ENCODE measurements at places on chromosomes 12 and 14.
A peak's percentile ranks its signal among the peaks of the same experiment; 100 is the strongest.

- peak; percentile 55 for DNase-seq
Observed at GRCh38 chr14:68380329-68380741, 412.5 kb downstream of the ZFP36L1 start.

GRCh38 chr14:37083599-37083998, 88.8 kb downstream of the SLC25A21 start:
- DNase-seq: no peak

GRCh38 chr12:71438670-71439361, 782 bp upstream of the LGR5 start:
- no peak for DNase-seq

- DNase-seq: no peak
Observed at GRCh38 chr12:102465762-102466560, 14.4 kb downstream of the IGF1 start.

DNA sequence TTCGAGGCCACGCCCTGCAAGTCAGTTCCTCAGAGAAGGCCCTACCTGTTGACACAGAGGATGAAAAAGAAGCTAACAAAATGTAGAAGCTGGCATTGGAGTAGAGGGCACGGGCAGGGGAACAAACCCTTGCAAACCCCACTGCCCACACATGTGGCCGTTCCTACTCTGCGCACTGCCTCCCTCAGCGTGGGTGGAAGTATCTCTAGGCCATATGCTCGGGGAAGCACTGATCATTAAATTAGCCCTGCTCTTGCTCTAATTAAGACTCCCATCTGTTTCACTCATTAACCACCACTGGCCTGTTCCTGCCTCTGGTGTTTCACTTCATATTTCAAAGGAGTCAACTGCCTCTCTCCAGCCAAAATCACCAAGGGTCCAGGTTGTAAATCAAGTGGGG, 201.2 kb upstream of the SFSWAP start:
- DNase-seq: no peak

DNA sequence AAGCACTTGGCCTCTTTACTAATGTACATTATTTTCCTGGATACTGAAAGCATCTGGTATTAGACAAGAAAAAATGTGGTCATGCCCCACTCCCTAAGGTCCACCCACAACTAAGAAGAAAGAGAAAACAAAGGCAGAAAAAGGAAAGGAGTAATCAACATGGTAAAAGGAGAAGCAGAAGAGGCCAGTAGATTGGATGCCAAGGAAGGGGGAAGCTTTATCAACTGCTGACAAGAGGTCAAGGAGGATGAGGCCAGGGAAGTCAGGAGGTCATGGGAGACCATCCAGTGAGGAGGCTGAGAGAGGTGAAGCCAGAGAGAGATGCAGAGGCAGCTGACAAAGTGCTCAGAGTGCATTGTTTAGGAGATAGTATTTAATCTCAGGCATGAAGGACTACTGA, 383.5 kb downstream of the ZFP36L1 start:
- DNase-seq: no peak

GRCh38 chr14:102683399-102684297, 91.2 kb downstream of the RCOR1 start:
- no peak for DNase-seq

DNA sequence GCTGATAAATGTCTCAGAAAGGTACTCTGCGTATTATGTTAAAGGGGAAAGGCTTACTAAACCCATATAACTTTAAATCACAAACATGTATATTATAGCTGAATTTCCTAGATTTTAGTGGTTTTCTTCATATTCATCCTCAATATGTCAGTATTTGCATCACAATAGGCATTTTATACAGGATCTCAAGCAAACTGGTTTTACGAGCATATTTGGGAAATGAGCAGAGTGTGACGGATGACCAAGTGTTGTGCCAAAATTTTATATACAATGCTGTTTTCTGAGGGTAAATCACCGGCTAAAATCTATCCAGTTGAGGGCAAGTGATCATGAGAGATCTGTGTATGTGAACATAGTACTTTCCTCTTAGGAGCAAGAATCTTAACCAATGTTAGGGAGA, 8.4 kb downstream of the CPM start:
- DNase-seq: no peak

GRCh38 chr12:27967551-27968054, 4.9 kb downstream of the PTHLH start:
- peak; percentile 75 for DNase-seq

GRCh38 chr14:47438650-47439140, 236.7 kb downstream of the MDGA2 start:
- DNase-seq: peak; percentile 65

DNA sequence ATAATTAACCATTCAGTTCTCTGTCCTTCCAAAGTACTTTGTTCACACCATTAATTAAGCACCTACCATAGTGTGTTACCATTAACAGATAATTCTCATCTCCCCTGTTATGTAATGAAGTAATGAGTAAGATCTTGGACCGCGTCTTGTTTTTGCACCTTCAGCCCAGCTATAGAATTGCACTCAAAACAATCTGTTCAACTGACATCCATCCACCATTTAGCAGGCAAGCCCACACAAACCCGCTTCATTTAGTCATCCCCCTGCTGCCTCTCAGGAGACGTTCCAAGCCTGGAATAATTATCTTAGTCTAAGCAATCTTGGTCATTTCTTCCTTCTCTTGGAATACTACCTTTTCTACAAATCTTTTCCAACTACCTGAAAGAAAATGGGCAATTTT, 74.4 kb downstream of the DUSP16 start:
- DNase-seq: no peak

DNA sequence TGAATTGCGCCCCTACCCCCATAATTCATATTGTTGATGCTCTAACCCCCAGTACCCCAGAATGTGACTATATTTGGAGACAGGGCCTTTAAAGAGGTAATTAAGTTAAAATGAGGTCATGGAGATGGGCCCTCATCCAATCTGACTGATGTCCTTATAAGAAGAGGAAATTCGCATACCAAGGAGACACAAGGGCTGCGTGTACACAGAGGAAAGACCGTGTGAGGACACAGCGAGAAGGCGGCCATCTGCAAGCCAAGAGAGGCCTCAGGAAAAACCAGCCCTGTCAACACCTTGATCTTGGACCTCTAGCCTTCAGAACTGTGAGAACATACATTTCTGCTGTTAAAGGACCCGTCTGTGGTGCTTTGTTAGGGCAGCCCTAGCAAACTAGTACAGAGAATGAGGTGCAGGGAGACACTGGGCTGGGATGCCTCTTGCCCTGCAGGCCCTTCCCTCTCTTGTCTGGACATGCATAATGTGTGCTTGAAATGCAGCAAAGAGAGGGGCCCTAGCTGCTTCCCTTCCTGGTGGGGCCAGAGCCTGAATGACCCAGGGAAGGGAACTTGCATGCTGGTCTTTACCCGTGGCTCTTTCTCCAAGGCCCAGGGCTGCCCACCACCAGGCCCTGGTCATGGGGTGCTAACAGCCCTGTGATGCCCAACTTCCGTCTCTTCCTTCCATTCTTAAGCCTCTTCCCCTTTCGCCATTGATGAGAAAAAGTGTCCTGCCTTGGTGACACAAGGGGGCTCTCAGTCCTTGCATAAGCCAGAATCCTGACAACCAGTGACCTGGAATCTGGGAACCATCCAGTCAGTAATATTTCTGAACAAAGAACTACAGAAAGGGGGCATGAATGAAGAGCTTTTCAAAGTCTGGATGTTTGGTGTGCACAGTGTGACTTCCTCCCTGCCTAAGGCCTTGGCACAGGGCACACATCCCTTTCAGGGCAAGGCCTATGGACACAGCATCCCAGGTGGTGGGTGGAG, 50.0 kb upstream of the GPATCH2L start:
- peak; percentile 13 for DNase-seq

GRCh38 chr14:102655137-102655536, 62.7 kb downstream of the RCOR1 start:
- peak; percentile 75 for DNase-seq

GRCh38 chr12:124592481-124593160, 25.2 kb upstream of the NCOR2 start:
- no peak for DNase-seq

DNA sequence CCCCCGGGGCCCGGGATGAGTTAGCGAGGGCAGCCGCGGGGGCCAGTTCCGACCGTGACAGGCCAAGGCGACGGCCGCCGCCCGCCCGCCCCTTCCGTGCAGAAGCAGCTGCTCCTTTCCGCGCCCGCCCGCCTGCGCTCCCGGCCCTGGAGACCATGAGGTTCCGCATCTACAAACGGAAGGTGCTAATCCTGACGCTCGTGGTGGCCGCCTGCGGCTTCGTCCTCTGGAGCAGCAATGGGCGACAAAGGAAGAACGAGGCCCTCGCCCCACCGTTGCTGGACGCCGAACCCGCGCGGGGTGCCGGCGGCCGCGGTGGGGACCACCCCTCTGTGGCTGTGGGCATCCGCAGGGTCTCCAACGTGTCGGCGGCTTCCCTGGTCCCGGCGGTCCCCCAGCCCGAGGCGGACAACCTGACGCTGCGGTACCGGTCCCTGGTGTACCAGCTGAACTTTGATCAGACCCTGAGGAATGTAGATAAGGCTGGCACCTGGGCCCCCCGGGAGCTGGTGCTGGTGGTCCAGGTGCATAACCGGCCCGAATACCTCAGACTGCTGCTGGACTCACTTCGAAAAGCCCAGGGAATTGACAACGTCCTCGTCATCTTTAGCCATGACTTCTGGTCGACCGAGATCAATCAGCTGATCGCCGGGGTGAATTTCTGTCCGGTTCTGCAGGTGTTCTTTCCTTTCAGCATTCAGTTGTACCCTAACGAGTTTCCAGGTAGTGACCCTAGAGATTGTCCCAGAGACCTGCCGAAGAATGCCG, 699 bp downstream of the MGAT2 start:
- DNase-seq: peak; percentile 49

DNA sequence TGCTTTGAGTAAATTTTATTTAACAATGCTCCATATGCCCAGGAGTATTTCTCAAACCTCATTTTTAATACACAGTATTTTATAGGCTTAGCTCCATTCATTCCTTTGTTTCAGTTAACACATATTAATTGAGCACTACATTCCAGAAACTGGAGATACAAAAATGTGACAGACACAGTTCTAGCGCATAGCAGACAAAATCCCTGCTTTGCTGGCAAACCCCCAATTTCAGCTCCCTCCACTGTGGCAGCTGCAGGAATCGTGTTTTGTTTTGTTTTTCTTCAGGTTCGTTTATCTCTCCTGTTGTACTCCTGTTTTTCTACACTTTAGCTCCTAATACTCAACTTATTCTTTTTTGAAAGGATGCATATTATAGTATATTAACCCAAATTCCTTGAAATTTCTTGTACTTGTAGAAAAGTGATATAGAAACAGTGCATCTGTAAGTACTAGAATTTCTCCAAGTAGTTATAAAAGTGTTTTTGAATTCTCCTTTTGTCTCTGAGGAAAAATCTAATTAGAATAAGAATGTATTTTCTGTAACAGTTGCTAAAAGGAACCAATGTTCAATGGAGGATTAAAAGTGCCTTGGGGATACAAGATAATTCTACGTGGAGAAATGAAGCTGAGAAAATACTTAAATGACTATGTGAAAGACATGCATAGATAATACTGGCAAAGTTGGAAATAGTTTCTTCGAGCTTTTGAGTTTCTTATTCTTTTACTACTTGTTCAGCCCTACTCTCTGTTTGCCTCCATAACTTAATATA, 6.4 kb upstream of the RAB21 start:
- DNase-seq: peak; percentile 13

DNA sequence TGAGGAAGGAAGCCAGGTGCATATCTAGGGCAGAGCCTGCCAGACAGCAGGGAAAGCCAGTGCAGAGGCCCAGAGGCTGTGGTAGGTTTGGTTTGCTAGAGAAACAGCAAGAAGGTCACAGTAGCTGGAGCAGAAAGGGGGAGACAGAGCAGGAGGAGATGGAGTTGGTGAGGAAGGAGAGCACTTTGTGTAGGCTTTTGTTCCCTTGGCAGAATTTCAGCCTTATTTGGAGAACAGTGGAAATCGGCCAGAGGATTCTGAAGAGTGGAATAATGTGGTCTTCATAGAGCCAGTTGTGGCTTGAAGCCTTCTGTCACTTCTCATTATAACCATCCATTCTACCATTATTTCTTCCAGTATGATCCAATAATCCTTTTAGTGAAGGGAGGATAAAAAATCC, 212.9 kb upstream of the FAR2 start:
- no peak for DNase-seq

- DNase-seq: peak; percentile 78
Observed at GRCh38 chr14:54366736-54367735, 29.8 kb upstream of the CDKN3 start.

- no peak for DNase-seq
Observed at GRCh38 chr12:560691-561390, 101.1 kb downstream of the B4GALNT3 start.

- DNase-seq: peak; percentile 31
Observed at GRCh38 chr14:61860294-61860918, 98.2 kb downstream of the SNAPC1 start.

GRCh38 chr14:51507906-51508511, 143.7 kb upstream of the FRMD6 start:
- DNase-seq: peak; percentile 88

DNA sequence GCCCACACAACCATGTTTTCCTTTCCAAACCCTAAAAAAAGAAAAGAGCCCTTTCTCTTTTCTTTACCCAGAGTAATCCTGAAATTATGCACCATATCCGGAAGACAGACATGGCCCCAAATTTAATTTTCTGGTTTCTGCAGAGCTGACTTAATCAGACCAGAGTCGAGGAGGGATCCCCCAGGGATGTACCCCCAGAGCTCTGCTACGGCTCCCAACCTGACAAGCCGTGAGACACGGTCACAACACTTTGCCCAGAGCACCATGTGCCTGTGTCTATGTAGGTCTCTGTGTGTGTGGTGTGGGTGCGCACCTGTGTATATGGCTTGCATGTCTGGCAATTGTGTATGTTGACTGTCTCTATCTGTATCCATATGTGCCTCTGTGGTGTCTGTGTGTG, 77.6 kb upstream of the CLMN start:
- no peak for DNase-seq

- DNase-seq: peak; percentile 58
Observed at GRCh38 chr12:57370696-57371095, 60.1 kb downstream of the R3HDM2 start.

DNA sequence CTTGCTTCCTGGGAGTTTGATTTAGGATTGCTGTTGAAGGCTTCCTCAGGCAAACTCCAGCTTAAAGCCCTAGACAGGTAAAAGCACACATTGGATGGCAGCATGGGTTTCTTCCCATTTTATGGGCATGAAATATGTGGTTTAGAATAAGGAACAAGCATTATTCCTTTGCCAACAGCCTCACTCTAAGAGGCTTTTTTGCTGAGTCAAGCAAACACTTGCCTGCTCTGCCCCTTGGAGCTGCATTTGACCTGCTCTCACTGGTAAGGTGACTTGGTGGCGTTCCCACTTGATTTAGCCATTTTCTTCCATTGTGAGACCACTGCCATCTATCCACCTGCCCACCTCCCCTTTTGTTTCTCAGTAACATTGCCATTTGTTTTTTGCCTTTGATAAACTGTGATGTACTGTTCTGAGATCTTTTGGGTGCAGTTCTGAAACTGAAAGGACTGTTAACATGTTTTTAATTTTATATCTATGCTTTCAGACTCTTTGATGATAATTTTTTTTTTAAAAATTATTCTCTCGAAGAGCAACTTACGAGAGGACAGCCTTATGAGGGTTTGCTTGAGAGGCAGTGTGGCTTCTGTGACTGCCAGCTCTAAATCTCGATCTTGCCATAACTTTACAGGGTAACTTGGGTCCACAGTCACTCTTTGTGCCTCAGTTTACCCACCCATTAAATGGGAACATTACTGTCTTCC, 92.6 kb downstream of the GALNT8 start:
- no peak for DNase-seq
